ENCODE measurements at places on chromosomes 7 and 10.

DNA sequence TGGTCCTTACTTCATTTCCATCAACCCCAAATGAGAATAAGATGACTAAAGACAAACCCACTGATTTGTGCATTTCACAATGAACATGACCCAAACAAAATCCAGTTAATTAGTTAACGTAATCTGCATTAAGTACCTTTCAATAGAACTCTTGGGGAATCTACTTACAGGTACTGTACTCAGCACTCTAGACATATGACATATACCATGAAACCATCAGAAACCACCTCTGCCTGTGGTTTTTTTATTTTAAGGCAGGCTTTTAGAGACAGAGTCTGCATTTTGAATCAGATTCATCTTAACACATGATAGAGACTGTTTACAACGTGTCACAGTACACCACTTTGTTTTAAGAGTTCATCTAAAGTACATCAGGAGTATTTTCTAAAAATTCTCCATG is 168.4 kb downstream of the BTAF1 start:
- no peak for DNase-seq

GRCh38 chr10:126170776-126171175 is 217.5 kb downstream of the ADAM12 start:
- no peak for DNase-seq

DNA sequence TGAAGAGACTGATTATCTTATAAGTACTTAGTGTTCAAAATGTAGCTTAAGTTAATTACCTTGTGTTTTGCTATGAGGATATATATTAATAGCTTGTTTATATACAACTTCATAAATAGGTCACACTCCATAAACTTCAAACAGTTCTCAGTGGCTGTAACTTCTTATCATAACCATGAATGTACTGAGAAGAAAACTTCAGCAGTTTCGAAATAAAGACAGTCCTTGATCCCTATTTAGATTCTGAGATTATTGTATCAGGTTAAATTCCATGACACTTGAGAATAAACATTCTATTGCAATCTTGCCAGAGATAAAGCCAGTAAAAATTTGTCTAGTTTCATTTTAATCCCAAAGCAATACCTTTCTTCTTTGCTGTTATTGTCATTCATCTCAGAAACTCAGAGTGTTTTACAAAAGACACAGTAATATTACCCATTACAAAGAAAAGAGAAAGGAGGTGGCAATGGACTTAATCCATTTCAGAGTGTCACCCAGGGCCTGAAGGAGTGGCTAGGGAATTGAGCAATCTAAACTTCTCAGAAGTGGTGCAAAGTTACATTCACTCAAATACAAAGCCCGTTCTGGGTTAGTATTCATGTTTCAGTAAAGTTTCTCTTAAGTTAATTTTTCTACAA is 403.6 kb downstream of the SEMA3D start:
- DNase-seq, result no peak

GRCh38 chr10:58412502-58412961 is 27.3 kb downstream of the TFAM start:
- no peak for DNase-seq

DNA sequence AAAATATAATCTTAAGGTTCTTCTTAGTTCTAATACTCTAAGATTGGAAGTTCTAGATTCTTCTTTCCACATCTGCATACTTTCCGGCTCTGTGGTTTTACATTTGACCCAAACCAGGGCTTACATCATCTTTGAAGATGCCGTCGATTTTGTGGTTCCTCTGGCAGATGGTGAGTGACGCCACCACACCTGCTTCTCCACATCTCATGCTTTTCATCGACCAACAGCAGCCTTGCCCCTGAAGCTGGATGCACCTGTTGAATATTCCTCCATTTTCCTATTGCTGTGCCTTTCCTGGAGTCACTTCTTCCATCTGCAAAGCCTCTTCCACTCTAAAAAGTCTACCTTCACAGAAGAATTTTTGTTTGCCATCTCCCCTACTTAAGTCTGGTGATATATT is 121.3 kb downstream of the PRKCQ start:
- DNase-seq, result no peak

DNA sequence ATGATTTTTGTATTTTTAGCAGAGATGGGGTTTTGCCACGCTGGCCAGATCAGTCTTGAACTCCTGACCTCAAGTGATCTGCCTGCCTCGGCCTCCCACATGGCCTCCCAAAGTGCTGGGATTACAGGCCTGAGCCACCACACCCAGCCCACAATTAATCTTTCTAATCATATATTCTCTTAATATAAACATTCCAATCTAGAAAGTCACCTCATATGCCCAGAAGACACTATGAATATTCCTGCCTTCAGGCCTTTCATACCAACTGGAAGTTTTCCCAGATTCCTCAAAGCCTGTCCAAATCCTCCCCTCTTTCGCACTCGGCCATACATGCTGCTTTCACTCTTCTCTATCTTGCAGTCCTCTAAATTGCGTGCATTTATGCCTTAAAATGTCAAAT is 32.6 kb downstream of the PDZD8 start:
- no peak for DNase-seq

DNA sequence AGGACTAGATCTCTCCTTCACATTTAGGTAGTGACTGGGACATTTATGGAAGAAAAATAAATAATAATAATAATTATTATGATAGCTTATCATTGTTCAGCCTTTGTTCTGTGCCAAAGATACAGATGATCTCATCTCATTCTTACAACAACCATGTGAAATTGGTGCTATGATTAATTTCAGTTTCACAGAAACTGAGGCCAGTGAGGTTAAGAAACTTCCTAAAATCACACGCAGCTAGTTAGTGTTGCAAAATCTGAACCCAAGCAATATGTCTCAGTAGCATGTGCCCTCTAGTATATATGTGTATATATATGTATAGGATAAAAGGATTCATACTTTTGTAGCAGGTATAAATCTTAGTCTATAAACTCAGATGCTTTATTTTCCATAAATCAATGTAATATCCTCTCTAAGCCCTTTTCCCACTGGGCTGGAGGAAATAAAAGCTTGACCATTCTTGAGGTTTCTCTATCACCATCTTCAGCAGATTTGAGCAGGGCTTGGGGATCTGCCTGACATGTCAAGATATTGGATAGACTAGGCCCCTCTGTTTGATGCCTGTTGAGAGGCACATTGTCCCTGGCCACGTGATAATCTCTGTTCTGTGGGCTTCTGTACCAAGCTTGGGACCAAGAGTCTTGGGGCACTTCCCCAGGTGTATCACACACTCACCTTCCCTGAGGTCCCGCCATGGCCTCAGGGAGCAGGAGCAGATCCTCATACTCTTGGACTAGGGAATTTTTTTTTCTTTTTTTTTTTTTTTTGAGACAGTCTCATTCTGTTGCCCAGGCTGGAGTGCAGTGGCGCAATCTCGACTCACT is 172.6 kb upstream of the NRP1 start:
- DNase-seq, result no peak

GRCh38 chr7:3533040-3533439 is 232.0 kb downstream of the SDK1 start:
- no peak for DNase-seq

DNA sequence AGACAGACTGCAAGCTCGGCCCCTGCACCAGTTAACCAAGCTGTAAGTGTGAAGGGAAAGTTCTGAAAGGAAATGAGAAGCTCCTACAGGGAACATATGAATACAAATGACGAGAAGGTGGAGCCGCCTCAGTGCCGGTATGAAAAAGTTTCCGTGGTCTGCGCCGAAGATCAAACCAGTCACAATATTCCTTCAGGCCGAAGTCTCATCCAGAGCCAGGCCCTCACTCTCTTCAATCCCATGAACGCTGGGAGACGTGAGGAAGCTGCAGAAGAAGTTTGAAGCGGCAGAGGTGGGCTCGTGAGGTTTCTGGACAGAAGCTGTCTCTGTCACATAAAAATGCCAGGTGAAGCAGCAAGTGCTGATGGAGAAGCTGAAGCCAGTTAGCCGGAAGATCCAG is 71.9 kb downstream of the CFAP46 start:
- no peak for DNase-seq

DNA sequence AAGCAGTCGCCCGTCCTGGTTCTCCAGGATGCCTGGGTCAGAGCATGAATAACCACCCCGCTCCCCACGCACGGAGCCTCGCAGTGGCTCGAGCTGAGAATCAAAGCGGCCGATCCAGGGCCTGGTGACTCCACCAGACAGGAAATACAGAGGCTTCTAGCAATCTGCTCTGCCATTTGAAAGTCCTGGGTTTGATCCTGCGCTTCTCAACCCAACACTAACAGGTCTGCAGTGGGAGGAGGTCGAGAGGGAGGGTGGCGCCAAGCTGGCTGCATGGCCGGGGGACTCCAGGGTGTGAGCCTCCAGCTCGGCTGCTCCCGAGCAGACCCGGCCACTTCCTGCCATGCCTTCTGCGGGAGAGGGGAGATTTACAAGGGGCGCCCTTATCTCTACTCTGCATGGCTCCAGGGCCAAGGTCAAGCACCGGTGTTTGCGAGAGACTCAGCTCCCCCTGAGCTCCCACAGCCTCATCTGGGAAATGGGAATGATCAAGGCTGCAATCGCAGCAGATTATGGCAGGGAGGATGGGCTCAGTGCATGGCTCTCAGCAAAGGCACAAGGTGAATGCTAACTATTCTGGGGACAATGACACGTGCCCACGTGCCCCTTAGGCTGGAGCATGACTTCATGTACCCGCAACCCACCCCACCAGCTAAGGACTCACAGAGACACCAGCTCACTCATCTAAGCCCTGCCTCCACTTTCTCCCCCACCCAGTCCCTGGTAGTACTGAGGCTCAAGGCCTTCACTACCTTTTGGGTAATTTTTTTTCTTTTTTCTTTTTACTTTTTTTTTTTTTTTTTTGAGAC is 73.9 kb upstream of the TNRC18 start:
- no peak for DNase-seq

GRCh38 chr10:26488344-26488743 is 50.2 kb downstream of the APBB1IP start:
- DNase-seq, result peak; percentile 45

- DNase-seq, result no peak
These were observed 1020.6 kb downstream of the XPNPEP1 start for GRCh38 chr10:108902619-108903285.

GRCh38 chr10:13658264-13658663 is 71.5 kb downstream of the PRPF18 start:
- DNase-seq, result no peak

GRCh38 chr7:97697396-97697795 is 34.5 kb upstream of the TAC1 start:
- DNase-seq, result no peak

- no peak for DNase-seq
These were observed 263.4 kb downstream of the INHBA start for GRCh38 chr7:41439515-41439879.

GRCh38 chr7:47726047-47726726 is 144.3 kb upstream of the TNS3 start:
- no peak for DNase-seq

DNA sequence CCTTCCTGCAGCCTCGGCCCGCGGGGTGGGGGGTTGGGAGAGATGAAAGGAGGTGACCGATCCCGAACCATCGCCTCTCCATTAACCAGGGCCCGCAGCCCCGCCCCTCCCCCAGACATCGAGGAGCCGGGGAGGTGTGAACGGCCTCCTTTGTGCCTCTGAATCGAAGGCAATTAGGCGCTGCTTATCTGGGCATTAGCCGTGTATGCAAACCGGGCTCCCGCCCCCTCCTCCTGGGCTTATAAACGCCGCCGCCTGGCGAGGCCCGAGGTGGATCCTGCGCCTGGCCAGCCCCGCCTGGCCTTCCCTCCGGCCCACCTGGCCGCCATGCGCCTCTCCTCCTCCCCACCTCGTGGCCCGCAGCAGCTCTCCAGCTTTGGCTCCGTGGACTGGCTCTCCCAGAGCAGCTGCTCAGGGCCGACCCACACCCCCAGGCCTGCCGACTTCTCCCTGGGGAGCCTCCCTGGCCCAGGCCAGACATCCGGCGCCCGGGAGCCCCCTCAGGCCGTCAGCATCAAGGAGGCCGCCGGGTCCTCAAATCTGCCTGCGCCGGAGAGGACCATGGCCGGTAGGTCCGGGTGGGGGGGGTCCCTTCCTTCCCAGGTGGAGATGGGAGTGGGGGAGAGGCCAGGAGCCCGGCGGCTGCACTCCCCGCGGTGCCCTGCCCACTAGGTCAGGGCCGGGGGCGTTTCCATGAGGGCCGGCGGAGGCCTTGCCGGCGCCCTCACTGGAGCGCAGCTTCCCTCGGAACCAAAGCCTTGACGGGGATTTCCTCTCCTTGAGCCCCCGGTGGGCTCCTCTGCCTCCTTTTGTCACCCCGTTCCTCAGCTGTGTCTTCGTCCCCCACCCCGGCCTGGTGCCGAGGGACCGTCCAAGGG is at the start of gene VENTX:
VENTX (plus strand) TSS at position 268 of the 878 bp plus-strand sequence; CDS start at position 328, 60 bp downstream.
- no peak for DNase-seq

DNA sequence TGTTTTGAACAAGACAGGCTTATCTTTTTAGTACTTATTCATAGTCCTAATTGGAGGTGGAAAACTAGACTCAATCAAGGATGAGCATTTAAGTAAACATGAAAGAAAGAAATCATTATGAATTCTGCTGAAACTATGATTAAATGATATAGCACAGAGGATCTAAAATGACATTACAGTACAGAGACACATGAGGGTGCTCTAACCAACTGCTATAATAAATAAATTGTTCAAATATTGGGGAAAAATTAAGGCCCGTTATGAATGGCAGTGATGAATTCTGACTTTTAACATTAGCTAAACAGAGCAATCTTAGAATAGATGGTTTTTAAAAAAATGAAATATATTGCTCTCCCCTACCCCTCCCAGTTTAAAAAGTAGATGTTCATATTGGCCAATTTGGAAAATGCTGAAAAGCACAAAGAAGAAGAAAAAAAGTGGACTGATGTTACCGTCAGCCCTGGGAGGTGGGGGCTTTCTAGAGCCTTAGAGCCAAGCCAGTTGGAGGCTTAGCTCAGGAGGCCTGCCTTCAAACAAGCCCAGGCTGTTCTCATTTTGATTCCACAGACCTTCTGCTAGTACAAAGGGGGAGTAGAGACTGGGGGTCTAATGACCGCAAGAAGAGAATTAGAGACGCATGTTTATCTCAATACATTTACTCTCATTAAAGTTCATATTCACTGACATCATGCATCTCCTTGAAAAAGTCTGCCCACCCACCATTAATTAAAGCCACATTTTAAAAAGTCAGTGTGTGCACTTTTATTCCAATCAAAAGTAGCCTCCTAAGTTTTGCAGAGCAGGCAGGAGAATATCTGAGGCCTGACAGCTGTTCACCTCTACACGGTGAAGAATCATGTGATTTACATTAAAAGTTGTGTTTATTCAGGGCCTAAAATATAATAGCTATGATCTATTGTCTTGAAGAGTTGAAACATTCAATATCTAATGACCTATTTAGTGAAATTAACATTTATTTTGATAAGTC is 10.0 kb downstream of the WNT2 start:
- no peak for DNase-seq

GRCh38 chr10:1605121-1605520 is 132.2 kb downstream of the ADARB2 start:
- DNase-seq, result no peak

DNA sequence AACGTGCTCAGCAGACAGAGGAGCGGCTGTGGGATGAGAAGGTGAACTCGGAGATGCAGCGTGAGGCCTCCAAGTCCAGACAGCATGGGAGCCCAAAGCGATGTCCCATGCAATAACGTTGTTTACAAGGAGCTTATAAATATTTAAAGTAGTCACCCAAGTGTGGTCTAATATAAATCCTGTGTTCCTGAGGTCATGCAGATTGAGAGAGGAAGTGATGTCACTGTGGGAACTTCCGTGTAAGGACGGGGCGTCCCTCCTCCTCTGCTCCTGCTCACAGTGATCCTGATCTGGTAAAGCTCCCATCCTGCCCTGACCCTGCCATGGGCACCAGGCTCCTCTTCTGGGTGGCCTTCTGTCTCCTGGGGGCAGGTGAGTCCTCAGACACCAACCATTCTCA is 94.7 kb upstream of the PRSS58 start:
- DNase-seq, result peak; percentile 45

Data from activated CD4-positive, alpha-beta T cell treated with anti-CD3 and anti-CD28 coated beads for 48 hours (primary cell).